Fibroblast of gingiva (primary cell): ENCODE measurements at places on chromosomes 2 and 18.

GRCh38 chr2:105239924-105240323, 1.6 kb upstream of the GPR45 start:
- DNase-seq = peak; percentile 78

- peak; percentile 84 for DNase-seq
These were observed at the start of gene GPC1 for GRCh38 chr2:240435457-240435947. Gene GPC1, plus strand, starts transcription at chr2:240435663. Its CDS starts 256 bp downstream, at chr2:240435919.

DNA sequence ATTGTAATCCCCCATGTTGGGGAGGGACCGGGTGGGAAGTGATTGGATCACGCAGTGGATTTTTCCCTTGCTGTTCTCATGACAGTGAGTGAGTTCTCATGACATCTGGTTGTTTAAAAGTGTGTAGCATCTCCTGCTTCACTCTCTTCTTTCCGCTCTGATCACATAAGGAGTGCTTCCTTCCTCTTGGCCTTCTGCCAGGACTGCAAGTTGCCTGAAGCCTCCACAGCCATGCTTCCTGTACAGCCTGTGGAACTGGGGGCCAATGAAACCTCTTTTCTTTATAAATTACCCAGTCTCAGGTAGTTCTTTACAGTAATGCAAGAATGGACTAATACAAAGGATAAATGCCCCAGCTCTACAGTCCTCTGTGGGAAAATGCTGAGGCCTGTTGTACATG, 437.5 kb upstream of the NXPH2 start:
- DNase-seq = no peak

DNA sequence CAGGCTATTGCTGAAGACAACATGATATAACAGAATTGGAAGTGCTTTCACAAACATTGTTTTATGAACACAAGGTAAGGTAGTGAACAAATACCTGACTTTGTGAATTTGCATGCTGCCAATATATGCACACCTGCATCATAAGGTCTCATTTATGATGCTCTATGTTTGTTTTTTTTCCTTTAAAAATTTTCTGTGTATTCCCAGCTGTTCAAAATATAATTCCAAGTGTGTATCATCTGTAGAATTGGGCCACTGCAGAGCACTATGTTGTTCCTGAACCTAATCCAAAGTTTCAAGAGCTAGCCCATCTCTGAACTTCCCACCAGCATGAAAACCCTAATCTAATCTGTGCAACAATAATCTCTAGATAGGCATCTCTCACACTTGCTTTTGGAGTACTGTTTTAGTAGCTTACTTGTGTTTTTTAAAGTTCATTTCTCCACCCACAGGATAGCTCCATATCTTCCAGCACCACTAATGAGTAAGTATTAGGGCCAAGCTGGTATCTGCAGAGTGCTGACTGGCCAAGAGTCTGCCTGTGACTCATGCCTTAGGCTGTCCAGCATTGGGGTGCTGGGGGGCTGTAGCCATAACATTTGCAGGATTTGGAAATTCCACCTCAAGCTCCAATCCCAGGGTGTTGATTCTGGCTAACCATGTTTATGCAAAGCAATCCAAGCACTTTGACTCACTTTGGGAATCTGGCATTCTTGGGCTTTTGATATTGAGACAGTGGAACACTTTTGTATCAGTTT, 208.2 kb upstream of the REV1 start:
- DNase-seq = peak; percentile 23

DNA sequence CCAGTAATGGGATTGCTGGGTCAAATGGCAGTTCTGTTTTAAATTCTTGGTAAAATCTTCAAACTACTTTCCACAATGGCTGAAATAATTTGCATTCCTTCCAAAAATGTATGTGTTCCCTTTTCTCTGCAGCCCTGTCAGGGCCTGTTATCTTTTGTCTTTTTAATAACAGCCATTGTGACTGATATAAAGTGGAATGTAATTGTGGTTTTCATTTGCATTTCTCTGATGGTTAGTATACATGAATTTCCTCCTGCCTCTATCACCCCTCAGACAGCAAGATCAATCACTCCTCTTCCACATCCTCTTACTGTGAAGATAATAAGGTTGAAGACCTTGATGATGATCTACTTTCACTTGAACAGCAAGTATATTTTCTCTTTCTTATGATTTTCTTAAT, 304.8 kb upstream of the FSIP2 start:
- no peak for DNase-seq

DNA sequence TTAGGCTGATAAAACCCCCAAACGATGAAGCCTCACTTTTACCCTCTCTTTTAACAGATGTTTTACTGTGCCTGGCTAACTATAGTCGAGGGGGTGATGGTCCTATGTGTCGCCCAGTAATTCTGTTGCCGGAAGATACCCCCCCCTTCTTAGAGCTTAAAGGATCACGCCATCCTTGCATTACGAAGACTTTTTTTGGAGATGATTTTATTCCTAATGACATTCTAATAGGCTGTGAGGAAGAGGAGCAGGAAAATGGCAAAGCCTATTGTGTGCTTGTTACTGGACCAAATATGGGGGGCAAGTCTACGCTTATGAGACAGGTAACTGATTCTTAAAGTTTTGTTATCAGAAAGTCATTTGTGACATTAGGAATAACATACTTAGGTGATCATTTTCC, 20.4 kb downstream of the MSH6 start:
- no peak for DNase-seq

DNA sequence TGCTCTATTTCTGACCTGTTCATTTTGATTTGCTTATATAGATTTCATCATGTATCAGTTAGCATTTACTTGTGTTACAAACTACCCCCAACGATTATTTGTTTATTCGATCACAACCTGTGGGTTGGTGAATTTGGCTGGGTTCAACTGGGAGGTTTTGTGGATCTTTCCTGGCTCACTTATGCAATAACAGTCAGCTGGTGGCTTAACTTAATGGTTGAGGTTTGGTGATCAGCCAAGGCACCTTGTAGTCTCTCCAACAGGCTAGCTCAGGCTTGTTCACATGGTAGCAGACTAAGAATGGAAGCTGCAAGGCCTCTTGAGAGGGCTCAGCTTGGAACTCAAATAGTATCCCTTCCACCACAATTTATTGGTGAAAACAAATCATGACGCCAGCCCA, 5.4 kb upstream of the PUM2 start:
- peak; percentile 66 for DNase-seq

- DNase-seq = peak; percentile 85
These were observed 175.8 kb downstream of the SRBD1 start for GRCh38 chr2:45435316-45435715.

GRCh38 chr2:233037078-233037477, 4.6 kb downstream of the NEU2 start:
- peak; percentile 41 for DNase-seq

DNA sequence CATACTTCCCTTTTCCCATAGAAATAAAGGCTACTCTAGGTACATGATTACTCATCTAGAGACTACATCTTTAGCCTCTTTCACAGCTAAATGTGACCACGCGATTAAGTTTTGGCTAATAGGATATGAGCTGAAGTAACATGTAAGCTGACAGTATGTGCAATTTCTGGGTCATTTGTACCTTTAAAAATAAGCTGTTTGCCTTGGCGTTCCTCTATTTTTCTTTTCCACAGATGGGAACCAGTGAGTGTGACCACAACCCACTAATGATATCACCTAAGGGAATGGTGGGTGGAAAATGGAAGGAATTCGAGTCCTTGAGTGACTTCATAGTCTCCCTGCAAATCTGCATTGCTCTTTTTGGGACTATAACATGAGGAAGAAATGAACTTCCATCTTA, 11.7 kb upstream of the NABP1 start:
- DNase-seq = no peak

DNA sequence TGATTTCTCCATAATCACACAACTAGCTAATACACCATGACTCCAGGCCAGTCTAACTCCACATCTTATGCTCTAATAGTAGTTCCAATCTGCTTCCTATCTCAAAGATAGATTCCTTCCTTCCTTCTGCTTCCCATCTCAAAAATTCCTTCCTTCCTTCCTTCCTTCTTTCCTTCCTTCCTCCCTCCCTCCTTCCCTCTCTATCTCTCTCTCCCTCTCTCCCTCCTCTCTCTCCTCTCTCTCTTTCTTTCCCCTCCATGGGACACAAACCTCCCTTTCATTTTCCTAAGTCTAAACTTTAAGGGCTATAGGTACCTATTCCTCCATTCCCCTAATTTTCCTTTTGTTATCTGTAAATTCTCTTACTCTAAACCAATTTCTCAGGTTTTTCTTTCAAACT, 62.5 kb downstream of the CCDC88A start:
- no peak for DNase-seq

GRCh38 chr2:27527182-27527581, 30.5 kb downstream of the GCKR start:
- no peak for DNase-seq

DNA sequence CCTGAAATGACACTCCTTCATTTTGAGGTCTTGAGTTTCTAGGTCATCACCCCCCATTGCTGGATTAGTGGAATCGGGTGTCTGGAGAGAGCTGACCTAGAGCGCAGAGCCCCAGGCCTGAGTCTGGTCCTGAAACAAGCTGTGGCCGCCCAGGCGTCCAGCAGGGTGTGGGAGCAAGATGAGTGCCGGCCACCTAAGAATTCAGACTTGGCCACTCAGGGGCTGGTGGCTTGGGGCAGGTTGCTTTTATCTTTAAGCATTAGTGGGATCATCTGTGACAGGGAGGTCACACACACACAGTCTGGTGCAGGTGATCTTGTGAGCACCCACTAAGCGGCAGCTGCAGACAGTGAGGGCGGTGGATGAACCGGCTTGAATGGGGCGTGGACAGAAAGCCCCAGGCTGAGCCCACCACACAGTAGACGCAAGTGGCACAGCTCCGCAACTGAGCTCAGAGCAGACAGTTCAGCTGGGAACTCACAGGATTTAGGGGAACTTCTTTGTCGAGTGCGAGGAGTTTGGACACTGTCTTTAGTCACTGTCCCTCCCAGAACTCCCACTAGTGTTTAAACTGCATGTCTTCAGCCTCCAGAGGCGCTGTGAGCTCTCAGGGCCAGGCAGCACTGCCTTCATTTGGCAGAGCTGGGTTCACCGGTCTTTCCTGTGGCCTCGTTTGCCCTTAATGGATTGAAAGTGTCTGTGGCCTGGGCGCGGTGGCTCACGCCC, 21.5 kb downstream of the ITGB1BP1 start:
- no peak for DNase-seq

DNA sequence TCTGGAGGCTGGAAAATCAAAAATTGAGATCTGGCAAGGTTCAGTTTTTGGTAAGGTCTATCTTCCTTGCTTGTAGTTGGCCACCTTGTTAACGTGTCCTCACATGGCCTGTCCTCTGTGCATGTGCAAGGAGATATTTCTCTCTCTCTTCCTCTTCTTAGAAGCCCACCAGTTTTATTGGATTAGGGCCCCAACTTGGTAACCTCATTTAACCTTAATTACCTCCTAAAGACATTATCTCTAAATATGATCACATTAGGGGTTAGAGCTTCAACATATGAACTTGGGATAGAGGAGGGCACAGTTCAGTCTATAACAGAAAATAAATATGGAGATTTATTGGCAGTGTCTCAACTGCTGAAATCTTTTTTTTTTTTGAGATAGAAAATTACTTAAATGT, 19.6 kb upstream of the RND3 start:
- DNase-seq = no peak

- no peak for DNase-seq
These were observed 4.1 kb upstream of the OTX1 start for GRCh38 chr2:63046552-63046951.

GRCh38 chr2:20625491-20626391, 25.2 kb downstream of the HS1BP3 start:
- DNase-seq = peak; percentile 65

DNA sequence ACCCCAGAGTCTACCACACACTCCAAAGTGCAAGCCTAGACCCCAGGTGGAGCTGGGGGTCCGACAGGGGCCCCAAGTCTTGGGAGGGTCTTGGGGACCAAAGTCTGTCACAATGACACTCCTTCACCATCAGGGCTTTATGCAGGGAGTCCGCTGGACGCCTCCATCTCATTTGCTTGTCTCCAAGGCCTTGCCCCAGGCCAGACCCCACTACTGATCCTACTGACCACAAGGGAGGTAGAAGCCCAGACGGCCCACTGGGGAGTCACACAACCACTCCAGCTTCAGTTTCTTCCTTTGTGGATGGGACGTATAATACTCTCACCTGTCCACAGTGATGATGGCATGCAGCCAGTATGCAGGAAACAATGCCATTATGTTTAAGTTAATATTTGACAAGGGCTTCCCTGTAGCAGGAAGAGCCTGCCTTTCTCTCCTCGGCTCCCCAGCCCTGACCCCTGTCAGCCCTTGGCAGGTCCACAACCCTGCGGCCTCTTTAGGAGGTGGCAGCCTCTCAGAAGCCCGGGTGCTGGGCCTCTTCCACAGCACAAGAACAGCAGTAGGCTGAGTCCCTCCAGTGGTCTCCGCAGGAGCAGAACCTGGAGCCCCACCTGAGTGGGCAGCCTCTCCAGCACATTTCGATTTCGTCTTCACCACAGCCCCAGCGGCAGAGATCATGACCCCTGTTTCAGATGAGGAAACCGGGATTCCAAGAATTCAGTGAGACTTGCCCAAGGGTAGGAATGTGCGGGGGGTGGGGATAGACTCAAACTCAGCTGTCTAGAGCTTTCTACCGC, 6.5 kb downstream of the BIN1 start:
- DNase-seq = peak; percentile 43

- peak; percentile 62 for DNase-seq
These were observed 596.4 kb downstream of the NYAP2 start for GRCh38 chr2:225995796-225996461.

- no peak for DNase-seq
These were observed 35.4 kb upstream of the MPPE1 start for GRCh38 chr18:11943551-11943950.

DNA sequence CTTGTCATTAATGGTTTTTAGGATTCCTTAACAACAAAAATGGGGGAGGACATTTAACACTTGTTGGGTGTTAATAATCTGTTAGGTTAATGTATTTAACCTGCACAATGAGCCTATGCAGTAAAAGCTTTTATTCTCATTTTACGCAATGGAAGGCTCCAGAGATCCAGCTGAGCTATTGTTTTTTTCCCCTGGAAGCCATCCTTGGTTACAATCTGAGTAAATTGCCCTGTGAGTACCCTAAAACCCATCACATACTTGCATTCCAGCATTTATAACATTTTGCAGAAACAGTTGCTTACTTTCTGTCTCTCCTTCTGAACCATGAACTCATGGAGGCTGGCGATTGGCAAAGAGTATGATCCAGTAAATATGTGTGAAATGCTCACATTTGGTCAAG, 30.2 kb upstream of the DOCK10 start:
- no peak for DNase-seq

DNA sequence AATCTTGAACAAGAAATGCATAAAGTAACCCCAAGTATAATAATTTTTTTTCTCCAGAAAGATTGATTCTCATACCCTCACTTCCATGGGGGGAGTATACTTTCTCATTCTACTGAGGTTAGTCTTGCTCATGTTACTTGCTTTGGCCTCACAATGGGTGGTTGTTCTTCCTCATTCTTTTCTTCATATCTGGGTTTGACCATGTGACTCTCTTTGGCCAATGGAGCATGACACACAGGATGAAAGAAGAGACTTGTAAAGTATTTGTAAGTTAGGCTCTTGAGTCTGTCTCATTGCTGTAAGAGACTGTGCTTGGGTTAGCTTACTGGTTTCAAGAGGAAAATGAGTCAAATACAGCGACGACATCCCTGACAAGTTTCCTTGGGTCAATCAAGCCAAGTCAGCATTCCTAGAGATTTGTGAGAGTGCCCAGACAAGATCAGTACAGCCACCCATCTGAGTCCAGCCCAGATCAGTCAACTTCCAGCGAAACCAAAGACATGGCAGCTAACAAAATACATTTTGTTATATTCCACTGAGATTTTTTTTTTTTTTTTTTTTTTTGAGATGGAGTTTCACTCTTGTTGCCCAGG, 970.2 kb downstream of the BCL11A start:
- DNase-seq = no peak
